Left renal cortex interstitium (tissue), 4 donors: ENCODE measurements at places on chromosomes 7 and 10. TPM values are rescaled to one million over a fixed set of nuclear protein-coding genes. Genes with fewer than 3 reads are reported as not detected.
A peak's percentile ranks its signal among the peaks of the same experiment; 100 is the strongest.

DNA sequence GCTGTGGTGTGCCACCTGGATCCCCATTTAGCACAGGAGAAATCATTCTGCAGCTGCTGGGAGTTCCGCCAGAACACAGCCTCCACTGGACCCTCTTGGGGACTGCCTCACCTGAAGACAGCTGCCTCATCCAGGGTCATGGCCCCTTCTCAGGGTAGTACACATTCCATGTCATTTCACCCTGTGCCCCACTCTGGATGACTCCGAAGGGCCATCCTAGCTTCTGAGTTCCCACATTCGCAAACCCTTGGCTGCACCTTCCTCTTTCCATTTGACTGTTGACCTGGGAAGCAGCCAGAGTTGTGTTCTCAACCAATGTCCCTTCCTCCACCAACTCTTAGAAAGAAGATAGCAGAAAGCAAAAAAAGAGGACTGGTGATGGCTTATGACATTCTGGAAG lies 125.6 kb upstream of the TBX20 start:
- DNase-seq = no peak

Gene KCP
- polyA plus RNA-seq = 29.2 TPM

DNA sequence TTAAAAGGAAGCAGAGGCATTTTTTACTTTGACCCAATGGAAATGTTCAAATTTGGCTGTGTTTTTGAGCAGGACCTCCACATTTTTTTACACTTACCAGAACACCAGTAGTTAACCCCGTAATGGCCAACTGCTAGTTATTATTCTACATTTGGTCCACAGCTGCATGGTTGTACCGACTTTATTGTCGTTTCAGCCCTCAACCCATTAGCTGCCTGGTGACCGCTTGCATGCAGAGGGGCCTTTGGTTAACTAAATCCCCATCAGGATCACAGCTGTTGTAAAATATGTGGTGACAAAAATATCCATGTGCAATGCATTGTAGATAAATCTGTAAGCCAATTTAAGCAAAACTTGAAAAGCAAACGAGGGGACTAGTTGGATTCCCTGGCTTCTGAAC lies 342.2 kb upstream of the MEOX2 start:
- no peak for DNase-seq

Gene OIT3
- polyA plus RNA-seq = 3.0 TPM

DNA sequence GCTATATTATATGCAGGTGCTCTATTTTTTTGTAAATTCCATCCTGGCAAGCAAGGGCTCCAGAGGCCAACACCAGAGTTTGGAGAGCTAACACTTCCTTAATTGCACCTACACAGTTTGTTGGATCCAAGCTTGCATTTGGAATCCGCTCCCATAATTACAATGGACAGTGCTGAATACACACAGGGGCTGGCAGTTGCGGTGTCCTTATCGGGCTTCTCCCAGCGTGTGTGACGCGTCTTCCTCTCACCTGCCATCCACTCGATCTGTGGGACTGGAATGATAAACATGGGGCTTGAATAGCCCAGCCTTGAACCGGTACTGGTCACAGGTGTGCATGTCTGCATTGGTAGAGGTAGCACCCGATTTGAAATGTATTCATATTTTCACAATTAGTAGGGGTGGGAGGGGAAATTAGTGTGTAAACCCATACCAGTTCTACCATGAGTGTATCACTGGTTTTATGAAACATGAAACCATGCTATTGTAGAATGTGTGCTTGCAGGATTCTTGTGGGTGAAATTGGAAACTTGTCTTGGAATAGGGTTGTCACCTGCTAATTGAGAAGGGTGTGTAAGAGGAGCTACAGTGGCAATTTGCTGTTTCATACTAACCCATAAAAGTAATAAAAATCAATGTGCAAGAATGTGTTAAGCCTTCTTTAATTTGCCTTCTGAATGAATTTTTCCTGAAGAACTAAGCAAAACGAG lies 316.5 kb downstream of the WDR11 start:
- DNase-seq = no peak

DNA sequence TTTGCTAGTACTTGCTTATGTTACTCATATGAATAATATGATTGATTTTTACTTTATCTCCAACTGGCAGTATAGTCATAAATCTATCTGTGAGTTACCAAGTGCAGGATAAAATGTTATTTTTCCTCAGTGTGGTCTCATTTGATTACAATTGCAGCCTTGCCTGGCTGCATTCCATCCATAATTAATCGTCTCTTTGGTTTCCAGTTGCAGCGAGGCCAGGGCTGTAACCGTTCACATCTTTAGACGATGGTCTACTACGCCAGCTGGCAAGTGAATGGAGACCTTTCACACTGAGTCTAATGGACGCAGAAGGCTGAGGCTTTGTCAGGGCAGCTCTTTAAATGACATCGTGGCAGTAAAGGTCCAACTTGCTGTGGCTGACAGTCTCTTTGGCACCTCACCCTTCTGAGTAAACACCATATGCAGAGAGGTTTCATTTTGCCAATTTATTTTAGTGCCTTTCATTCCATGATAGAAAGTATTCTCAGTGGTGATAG lies 84.0 kb downstream of the ARL4A start:
- peak; percentile 55 for DNase-seq

DNA sequence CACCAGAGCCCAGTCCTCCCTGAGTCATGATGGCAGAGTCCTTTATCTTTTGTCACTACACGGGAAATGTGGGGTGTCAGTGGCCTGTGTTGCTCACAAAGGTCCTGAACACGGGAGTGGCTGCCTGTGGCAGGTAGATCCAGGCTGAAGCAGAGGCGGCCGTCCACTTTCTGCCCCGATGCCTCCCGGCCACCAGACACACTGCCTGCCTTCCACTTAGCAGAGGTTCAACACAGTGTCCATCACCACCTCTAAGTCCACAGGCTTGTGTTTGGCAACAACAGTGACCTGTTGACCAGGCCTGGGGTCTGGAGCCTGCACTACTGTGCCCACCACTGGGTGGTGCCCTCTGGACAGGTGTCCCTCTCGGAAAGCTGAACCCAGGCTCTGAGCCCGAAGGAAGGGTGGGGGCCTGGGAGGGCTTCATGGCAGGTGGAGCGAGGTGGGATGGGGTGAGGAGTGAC lies 49.9 kb upstream of the CAMK2B start:
- no peak for DNase-seq

DNA sequence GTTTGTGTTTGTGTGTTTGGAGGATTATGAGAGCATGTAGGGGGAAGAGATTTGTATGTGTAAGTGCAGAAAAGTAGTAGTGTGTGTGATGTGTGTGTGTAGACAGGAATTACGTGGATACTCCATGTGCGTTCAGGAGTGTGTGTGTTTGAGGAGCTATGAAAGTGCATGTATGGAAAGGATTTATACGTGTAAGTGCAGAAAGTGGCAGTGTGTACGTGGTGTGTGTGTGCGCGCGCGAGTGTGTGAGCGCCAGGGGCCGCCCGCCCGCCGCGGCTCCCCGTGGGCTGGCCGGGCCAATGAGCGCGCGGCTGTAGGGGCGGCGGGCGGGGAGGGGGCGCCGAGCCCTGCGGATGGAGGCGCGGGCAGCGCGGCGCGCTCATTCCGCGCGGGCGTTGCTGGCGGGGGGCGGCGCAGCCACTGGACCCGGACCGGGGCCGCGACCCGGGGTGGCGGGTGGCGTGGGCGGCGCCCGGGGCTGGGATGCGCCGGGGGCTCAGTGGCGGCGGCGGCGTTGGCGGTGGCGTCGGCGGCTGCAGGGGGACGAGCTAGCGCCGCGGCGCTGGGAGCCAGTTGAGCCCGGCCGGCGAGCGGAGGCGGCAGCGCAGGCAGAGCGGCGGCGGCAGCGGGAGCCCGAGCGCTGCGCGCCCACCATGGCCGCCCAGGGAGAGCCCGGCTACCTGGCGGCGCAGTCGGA lies at the start of gene BICC1:
TSS of gene BICC1 (plus strand) at position 382 of the 697 bp plus-strand sequence. CDS start at position 654, 272 bp downstream.
- DNase-seq = no peak

DNA sequence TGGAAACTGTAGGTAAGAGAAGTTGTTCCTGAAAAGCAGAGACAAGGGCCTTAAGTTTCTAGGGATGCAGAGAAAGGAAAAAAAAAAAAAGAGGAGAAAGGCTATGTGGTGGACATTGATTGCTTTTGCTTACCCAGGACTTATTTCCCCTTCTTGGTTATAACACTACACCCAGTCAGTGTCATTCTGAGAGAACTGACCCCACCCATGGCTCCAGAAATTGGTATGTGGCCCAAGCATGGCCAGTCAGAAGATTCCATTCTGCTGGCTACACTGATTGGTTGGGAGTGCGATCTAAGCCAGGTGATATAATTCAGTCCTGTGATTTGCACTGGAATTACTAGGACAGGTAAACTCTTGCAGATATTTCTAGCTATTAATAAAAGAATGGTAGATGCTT lies 62.2 kb upstream of the EXOC4 start:
- no peak for DNase-seq

Gene SCART1
- 3.7 TPM for polyA plus RNA-seq

DNA sequence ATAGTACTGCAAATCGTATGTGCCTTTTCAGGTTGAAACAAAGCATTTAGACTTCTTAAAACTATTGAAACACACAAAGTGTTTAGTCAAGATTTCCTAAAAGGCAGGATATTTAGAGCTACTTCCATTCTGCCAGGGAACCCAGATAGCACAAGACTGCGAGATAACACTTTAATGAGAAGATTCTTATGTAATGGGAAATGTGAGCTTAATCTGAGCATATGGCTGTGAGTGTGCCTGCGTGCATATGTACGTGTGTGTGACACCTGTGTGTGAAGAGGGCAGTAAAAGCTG lies 14.3 kb upstream of the JCAD start:
- DNase-seq = no peak

Gene ZC3HAV1
- 22.3 TPM for polyA plus RNA-seq

- DNase-seq = no peak
These were observed 150.4 kb upstream of the GNAI1 start for GRCh38 chr7:79984210-79984609.

Gene ECHDC3
- polyA plus RNA-seq = 15.2 TPM

- no peak for DNase-seq
These were observed 13.8 kb downstream of the BAIAP2L1 start for GRCh38 chr7:98387131-98387530.

DNA sequence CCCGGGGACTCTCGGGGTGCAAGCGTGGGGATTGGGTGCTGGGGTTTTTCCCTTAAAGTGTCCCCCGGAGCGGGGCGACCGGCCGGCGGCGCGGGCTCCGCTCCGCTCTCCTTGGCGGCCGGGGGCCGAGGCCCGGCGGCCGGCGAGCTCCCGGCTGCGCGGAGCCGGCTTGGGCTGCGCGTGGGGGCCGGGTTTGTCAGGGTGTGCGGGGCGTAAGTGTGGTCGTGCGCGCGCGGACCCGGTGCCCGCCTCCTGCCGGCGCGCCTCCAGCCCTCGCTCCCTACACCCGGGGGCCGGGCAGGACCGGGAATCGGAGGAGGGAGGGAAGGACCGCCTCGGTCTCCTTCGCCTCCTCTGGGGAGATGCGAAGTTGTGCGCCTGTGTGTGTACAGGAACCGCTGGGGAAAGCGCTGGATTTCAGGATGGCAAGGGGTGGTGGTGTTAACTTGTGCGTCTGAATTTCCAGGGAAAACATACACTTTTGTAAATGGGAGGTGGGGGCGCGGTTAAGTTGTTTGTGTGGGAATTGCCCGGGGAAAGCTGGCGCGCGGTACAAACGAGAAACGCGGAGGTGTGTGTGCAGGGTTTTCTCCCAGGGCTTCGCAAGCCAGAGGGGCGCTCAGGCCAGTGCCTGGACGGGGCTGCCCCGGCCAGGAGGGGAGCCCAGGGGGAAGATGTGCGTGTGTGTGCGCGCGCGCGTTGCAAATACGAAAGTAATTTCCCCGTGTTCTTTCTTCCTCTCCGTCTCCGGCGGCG lies 737 bp downstream of the ZMIZ1 start:
- no peak for DNase-seq

GRCh38 chr10:73634421-73634820 lies 6.9 kb downstream of the MYOZ1 start:
- no peak for DNase-seq

GRCh38 chr7:8015100-8015745 lies 46.6 kb downstream of the GLCCI1 start:
- DNase-seq = no peak

Gene EZH2
- polyA plus RNA-seq = 32.3 TPM

DNA sequence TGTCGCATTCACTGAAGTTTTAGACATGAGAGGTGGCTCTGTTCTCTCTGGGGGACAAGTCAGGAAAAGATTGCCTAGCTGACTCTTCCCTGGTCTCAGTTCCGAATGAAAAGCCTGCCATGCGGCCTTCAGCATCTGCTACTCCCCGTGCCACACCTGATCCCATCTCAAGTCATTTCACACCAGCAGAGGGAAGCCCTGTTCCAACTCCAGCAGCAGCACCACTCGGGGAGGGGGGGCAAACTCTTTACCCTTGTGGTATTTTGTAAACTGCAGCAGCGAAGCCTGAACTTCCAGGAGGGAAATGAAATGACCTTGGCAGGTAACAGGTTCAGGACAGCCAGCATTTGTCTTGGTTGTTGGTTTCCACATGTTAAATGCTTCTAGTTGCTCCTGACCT lies 13.8 kb downstream of the LRRC4 start:
- DNase-seq = no peak

- no peak for DNase-seq
These were observed 40.3 kb upstream of the LRRC17 start for GRCh38 chr7:102872460-102872859.

Gene CRHR2
- polyA plus RNA-seq = 0.09 TPM

Gene HOXA5
- polyA plus RNA-seq = 87.5 TPM

GRCh38 chr10:59891936-59892335 lies 14.4 kb downstream of the CCDC6 start:
- DNase-seq = no peak

- DNase-seq = no peak
These were observed 333.5 kb downstream of the GPR37 start for GRCh38 chr7:124432009-124432578.

Gene SND1
- polyA plus RNA-seq = 165 TPM

Gene ADRB1
- polyA plus RNA-seq = 0.06 TPM

- DNase-seq = no peak
These were observed 125.7 kb downstream of the RGS10 start for GRCh38 chr10:119416855-119417254.

GRCh38 chr7:65971021-65971420 lies 11.0 kb downstream of the GUSB start:
- no peak for DNase-seq

DNA sequence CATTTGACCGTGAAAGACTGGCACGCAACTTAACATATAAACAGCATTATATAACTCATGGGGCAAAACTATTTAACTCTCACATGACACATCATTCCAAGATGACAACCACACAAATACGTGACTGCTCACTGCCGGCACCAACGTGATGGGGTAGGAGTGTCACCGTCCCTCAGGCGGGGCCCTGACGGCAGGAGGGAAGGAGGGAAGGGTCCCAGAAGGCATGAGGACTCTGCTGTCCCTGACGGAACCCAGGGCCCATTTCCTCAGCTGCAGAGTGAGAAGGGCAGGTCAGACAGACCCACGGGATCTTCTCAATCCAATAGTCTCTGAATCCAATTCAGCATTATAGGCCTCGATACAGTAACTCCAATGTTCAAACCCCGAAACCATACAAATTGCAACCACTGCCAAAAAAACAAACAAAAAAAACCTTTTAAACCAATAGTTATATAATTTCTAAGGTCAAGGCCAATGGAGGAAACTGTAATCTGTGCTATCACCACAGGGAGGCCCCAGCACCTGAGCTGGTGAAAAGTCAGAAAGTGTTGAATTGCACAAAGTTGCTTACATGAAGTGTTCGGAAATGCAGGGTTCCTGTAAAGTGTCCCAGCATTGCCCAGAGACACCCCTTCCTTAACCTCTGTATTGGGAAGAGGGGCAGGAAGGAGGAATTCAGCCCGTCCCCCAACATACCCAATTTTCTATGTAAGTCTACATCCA lies 137.4 kb downstream of the TNS3 start:
- DNase-seq = no peak
